ENCODE measurements at places on chromosomes 1 and 21.

- peak; percentile 38 for DNase-seq
These were observed 27.1 kb downstream of the ZNHIT6 start for GRCh38 chr1:85681087-85681486.

- no peak for DNase-seq
These were observed 542.2 kb downstream of the DPYD start for GRCh38 chr1:97378596-97378995.

- DNase-seq = peak; percentile 52
These were observed 10.0 kb upstream of the CDA start for GRCh38 chr1:20578721-20579395.

- peak; percentile 24 for DNase-seq
These were observed 410.1 kb upstream of the PLXNA2 start for GRCh38 chr1:208654241-208654640.

DNA sequence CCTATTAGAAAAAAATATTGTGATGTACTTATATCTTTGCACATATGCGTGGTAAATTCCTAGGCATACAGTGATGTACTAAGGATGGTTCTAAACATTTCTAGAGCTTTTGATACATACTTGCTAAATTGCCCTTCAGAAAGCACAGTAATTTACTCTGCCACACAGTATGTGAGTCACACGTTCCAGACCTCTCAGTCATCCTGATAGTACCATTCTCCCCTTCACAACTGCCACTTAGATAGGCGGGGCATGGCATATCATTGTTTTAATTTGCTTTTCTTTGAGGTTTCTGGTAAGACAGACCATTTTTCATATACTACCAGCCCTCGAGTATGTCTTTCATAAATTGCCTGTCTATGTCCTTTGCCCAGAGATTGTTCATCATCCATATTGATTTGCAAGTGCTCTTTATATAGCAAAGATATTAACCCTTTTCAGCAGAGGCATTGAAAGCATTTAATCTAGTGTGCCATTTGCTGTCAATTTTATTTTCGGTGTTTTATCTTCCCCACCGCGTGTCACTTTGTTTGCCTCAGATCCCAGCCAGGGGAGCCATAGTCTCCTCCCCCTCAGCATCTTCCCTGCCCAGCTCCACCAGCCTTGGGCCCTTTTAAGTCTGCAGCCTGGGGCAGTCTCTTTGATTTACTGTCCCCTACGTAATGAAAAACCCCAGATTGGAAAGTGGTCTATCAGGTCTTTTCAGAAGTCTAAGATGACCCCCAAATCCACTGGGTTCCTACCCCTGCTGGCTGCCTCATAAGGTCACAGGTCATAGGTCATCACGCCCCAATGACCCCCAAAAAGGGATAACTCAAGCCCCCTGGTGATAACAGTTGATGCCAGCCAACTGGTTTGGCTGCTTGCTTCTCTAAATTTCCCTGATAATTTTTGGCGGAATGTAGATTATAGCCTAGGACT lies 11.8 kb upstream of the PAX7 start:
- DNase-seq = no peak

DNA sequence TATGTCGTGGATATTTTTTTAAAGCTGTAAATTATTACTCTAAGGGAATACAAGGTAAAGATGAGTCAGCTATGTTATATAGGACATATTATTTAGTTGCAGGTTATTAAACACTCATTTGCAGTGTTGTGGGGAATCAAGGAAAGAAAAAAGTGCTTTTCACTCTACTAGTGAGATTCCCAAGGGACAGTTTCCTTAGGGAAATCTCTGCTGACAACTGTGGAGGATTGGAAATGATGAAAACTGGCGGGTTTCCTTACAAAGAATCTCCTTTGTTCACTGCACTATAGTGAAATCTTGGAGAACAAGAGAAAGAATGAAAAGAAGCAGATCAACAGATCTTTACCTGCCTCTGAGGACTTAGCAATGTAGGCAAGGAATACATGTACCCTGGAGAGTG lies 24.5 kb upstream of the TRIM45 start:
- DNase-seq = no peak

DNA sequence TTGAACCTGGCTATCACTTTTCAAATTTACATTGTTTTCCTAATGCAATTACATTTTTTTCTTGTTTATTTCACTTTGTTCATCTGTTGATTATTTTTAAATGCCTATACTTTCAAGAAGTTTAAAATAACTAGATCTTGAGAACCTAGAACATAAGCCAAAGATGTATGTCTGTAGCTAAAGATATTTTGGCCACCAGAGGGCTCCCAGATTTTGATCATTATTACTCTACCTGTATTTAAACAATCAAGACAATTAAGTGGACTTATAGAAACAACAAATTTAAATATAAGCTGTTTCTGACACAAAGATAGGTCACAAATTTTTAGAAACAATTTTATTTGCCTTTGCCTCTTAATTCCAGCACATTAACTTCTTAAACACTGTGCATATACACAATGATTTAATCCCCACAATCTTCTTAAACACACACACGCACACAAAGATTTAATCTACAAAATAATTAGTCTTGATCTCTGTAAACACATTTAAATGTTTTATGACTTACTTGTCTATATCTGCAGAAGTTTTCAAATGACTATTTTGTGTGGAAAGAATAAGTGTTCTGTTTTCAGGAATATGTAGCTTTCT lies 380.0 kb downstream of the DSCAM start:
- peak; percentile 43 for DNase-seq

- DNase-seq = no peak
These were observed 2.5 kb downstream of the OLIG2 start for GRCh38 chr21:33028287-33028670.

DNA sequence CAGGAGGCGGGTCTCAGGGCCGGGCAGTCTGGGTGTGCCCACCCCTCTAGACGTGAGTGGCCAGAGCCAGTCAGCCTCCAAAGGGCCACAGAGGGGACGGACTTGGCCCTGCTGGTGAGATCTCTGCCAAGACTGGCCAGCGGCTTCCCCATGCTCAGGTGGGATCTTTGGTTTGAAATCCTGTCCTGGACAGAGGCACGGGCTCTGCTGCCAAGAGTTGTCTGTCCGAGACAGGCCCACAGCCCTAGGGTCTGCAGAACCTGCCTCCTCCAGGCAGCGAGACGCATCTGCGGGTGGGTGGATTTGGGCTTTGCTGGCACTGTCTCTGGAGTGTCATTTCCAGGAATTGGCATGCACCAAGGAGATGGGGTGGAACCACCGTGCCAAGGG lies 44.3 kb upstream of the CCDC27 start:
- DNase-seq = no peak

DNA sequence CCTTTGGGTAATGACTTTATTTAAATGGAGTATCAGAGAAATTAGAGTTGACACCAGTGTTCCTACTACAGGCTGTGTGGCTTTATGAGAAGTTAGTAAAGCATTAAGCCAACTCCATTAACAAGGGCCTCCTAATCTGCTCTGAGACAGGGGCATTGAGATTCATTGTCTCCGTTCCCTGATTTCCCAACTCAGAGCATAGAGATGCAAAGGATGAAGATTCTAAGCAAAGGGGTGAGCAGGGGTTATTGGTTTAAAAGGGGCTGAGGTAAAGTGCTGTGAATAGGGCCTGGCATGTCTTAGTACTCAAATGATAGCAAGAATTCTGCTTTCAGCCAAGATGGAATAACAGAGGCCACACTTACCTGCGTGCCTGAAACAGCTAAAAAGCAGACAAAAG lies 428.4 kb downstream of the PTPRU start:
- DNase-seq = no peak

GRCh38 chr1:221141606-221142285 lies 262.5 kb downstream of the HLX start:
- DNase-seq = peak; percentile 22

DNA sequence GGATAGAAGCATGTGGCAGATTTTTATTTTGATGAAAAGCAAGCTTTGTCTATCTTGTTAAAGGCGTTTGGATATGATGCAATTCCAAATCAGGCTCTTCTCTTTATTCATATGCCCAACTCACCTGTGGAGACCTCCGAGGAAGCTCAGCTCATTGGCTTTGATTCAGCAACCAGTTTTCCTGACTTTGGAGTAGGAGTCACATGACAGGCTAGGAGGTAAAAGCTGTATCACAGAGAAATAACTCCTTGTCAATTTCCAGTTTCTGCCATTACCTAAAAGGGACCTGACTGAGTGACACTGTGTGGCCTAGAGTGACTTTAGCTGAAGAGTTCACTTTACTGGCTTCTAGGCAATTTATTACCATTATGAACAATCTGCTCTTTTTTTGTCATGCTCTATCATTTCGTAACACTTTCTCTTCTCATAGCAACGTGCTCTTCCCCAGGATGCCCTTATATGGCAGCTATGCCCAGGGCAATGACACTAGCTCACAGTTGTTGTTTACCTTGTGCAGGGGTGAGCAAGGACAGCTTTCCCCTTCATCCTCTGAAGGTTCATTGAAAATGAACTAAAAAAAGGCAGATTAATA lies 107.2 kb downstream of the KCNK1 start:
- no peak for DNase-seq

DNA sequence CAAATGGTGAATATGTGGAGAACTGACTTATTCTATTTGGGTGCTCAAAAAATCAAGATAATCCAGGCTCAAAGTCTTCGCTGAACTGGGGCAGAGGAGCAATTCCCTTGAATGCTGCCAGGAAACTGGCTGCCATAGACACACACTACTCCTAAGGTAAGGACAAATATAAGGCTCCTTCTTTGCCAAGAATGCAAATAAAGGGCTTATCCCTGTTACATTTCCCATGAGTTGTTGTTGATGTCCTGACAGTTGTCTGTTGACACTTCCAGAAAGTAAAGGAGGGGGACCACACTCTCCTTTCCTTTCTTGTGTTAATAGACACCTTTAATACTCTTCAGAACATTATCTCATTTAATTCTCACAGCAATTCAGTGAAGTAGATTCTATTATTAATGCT lies 212.2 kb upstream of the PTBP2 start:
- no peak for DNase-seq

DNA sequence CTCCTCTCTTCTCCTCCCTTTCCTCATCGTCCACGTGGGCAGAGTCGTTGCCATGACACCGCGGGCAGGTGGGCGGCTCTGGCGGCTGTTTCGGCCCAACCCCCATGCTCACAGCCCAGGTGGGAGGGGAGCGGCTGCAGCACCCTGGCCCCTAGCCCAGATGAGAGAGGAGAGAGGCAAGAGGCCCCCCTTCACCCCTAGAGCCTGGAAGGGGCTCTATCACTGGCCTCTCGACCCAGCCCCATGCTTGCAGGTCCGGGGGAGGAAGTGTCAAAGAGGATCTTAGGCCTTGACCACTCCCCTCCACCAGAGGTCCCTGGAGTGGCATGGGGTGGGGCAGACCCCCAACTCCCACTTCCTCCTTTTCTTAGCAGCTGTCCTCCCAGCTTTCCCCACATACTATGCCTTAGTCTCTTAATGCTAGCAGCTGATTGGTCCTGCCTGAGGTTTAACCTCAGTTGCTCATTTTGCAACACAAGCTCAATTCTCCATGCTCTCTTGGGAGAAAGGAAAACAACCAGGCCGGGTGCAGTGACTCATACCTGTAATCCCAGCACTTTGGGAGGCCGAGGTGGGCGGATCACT lies 10.4 kb downstream of the DLGAP3 start:
- DNase-seq = no peak

GRCh38 chr1:157073944-157074685 lies 25.5 kb downstream of the ETV3L start:
- peak; percentile 54 for DNase-seq

DNA sequence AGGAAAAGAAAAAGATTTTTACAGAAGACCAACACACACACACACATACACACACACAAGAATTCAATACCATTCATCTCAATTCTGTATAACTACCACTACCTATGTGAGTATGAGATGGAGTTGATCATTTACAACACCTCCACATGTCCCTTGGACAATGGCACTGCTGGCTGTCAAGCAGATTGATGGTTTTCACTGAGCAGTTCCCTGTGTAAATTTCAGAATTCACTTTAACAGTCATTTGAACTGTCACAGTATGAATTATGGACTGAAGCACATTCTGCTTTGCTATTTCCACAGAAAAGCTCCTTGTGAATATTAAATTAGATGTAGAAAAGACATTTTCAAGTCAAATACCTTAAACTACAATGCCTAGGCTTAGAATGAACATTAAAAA lies 14.3 kb downstream of the KCNT2 start:
- no peak for DNase-seq

DNA sequence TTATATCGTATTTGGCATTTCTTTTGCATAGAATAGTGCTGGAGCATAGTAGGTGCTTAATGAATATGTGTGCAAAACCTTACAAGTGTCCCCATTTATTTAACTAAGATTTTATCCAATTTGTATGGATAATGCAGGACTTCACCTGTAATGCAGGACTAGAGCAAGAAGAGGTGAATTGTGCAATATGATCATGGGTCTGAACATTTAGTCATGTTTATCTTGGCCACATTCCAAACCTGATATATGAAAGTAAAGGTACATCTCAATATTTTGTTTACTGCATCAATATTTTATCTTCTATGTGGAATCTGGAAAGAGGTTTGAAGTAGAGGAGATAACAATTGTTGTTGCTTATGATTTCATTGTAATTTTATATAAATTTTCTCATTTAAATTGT lies 1626.7 kb upstream of the B3GALT2 start:
- DNase-seq = no peak

- DNase-seq = no peak
These were observed 40.6 kb upstream of the RABGAP1L start for GRCh38 chr1:174118751-174119150.

GRCh38 chr1:99986656-99987225 lies 16.9 kb downstream of the SLC35A3 start:
- DNase-seq = no peak

All from fibroblast of skin of right quadriceps (primary cell).